ENCODE measurements at places on chromosomes 6 and 20.

GRCh38 chr6:152954443-152954842 lies 28.4 kb downstream of the FBXO5 start:
- no peak for DNase-seq

DNA sequence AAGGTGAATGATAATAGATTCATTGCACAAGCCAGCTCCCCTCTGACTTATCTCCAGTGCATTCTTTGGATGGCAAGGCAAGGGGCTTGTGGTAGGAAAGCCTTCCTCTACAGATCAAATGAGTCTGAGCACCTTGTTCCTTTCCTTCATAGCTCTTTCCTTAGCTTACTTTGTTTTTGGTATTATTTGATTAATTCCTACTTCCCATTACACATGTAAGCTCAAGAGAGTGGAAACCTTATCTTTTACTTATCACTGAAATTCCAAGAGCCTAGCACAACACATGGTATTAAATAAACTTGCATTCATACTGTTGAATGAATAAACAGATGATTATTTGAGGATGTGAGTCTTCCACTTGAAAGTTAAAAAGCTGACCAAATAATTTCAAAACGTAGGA lies 41.7 kb downstream of the FRK start:
- no peak for DNase-seq

DNA sequence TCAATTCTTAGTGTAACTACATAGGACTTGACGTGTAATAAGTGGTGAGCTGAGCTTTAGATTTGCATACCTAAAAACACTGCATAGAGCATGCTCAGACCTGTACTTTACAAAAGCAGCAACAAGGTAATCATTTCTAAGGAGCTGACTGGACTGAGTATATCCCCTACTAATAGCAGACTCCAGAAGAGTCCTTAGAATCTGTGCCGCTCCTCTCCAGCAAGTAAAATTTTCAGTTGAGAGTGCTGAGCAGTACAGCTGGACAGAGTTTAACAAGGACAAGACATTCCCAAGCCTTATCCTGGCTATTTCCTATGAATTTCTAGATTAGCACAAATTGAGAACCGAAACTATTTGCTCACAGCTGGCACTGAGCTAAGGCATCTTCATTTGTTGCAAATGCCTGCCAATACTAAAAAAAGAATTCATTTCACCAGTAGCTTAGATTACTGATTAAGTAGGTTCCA lies 26.1 kb upstream of the KLHL31 start:
- no peak for DNase-seq

- DNase-seq, result no peak
Measured at GRCh38 chr6:52304983-52305390, 20.4 kb upstream of the MCM3 start.

- no peak for DNase-seq
Measured at GRCh38 chr6:75201901-75202672, 3.8 kb downstream of the COL12A1 start.

GRCh38 chr6:154379585-154379984 lies 23.0 kb upstream of the IPCEF1 start:
- no peak for DNase-seq

- no peak for DNase-seq
Measured at GRCh38 chr6:95847061-95847460, 168.7 kb upstream of the FUT9 start.

DNA sequence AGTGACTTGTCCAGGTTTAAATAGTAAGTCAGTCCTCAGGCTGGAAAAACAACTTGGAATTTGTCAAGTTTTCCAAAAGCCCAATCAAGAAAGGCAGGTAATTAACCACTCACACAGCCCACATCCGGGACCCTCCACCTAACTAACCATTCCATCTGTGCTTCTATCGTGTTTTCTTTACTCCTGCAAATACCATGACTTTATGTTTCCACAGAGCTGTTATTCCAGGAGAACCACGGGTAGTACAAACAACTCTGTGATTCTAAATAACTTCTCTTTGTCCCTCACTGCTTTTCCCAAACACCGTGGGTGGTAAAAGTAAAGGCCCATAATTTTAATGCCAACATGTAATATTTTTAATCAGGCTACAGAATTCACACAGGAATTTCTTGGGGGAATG lies 49.6 kb upstream of the NT5E start:
- DNase-seq, result no peak

- DNase-seq, result no peak
Measured at GRCh38 chr6:148830614-148831013, 83.8 kb downstream of the UST start.

DNA sequence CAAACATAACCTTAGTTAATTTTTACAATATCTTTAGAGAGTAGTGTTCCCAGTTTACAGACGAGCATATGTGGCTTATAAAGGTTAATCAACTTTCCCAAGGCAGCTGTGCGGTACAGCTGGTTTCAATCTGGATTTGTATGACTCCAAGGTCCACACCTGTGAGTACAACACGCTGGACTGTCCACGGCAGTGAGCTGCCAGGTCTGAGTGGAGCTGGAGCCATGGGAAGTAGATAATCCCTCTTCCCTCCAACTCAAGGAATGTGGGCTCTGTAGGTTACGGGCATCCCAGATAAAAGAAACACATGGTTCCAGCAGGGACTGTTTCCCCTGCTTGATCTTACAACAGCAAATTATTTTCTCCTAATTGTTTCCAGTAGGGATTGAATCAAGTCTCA lies 102.2 kb downstream of the SOD2 start:
- DNase-seq, result no peak

DNA sequence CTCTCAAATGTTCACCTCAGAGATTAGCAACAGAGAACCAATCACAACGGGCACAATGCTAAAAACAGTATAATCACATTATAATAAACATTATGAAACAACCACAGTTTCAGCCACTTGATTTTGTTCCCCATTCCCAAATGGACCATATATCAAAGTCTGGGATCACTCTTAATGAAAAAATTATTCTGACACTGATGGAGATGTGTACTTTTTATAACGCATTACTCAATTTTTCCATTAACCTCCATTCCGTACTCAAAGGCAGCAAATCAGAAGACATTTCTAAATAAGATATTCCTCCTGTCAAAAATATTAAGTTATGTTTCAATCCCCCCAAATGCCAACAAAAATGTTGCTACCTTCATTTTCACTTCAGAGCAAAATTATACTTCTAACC lies 2.8 kb downstream of the CPNE1 start:
- DNase-seq, result no peak
